Stimulated activated naive CD4-positive, alpha-beta T cell treated with Interleukin-2 at 50 U/mL for 16 hours (primary cell): ENCODE measurements at places on chromosomes 3 and 15.

DNA sequence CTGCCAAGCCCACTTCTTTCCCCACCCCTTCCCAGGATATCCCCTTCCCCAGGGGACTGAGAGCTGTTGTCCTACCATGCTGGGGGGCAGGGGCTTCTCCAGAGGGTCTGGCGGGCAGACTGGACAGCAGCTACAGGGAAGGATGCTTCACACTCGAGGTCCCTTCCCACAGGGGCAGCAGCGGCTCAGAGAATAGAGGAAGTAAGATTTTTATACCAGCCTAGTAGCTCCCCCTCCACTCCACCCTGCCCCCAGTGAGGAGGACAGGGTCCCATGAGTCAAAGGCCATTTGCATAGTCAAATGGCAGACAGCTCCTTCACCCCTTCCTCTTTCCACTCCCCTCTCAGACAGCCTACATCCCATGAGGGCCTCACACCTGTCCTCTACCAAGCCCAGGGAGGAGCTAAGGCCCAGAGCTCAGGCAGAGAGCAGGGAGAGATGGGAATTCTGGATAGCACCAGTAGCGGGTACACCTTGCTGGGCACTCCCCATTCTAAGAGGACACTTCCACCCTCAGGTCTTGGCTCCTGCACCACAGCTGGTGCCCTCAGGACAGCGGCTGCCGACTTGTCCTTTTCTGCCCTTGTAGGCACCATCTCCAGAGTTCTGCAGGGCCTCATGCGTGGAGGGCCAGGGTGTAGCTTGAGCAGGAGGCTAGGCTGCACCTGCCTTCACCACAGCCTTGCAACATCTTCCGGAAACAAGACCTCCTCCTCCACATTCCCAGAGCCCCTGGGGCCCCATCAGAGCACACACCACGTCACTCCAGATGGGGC is at the start of gene TLR9:
Gene TLR9 (minus strand): TSS at position 194 of the 777 bp plus-strand sequence. CDS start 116 bp downstream, at position 78.
- no peak for DNase-seq

- no peak for DNase-seq
Observed at GRCh38 chr15:74264081-74264501, 28.0 kb downstream of the CCDC33 start.

DNA sequence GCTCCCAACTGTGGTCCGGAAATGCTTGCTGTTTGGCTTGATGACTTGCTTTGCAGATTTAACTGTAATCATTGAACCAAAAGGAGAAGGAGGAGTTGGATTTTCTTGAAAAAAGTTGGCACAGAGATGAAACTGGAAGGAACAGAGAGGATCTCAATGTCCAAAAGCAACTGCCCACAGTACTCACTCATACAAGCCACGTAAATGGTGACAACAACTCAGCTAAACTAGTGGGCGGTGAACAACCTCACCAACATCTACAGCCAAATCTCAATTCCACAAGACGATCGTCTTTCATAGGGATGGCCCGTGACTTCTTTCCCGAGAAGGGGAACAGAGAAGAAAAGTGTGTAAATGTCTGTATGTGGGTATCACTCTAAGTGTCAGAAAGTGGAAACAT is 48.1 kb downstream of the MYO5C start:
- DNase-seq: no peak

- DNase-seq: no peak
Observed at GRCh38 chr3:77084511-77084910, 44.6 kb downstream of the ROBO2 start.

GRCh38 chr3:72535772-72536171 is 312.5 kb downstream of the SHQ1 start:
- no peak for DNase-seq

- no peak for DNase-seq
Observed at GRCh38 chr3:46733026-46733800, 15.5 kb upstream of the PRSS50 start.

DNA sequence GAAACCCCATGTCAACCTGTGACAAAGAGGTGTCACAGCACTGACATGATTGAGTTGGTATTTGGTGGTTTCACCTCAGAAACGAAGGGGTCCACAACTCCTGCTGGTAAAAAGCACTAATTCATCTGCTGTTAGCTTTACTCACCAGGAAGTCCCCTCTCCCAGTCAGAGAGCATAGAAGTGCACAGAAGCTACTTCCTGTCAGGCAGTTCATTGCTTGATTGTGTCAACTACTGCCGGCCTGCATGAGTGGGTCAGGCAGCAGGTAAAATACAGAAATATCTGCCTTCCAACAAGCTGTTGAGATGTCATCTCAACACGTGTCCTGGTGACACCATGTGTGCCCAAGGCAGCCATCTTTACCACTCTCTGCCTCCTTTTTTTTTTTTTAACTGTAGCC is 596.6 kb upstream of the NR2F2 start:
- DNase-seq: no peak

DNA sequence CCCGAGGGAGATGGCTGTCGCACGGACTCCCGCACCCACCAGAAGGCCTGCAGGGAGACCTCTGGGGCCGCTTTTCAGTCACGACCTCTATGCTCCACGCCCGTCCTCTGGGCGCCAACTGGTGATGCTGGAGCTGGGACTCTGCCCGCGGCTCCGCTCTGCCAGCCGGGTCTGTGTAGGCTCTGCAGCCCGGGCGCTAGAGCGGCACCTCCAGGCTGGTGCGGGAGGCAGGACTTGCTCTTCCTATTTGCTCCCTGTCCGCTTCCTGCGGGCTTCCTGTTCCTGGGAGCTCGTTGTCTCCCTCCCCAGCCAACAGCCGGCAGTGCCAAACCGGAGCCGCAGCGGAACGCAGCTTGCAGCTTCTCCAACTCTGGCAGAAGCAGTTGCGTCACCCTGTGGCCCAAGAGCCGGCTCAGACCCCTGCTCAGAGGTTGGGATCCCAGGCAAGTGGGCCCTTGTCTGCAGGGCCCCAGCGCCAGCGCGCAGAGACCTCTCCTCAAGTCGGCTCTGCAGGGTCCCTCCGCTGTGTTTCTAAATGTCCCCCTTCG is 285.9 kb downstream of the XXYLT1 start:
- DNase-seq: no peak

DNA sequence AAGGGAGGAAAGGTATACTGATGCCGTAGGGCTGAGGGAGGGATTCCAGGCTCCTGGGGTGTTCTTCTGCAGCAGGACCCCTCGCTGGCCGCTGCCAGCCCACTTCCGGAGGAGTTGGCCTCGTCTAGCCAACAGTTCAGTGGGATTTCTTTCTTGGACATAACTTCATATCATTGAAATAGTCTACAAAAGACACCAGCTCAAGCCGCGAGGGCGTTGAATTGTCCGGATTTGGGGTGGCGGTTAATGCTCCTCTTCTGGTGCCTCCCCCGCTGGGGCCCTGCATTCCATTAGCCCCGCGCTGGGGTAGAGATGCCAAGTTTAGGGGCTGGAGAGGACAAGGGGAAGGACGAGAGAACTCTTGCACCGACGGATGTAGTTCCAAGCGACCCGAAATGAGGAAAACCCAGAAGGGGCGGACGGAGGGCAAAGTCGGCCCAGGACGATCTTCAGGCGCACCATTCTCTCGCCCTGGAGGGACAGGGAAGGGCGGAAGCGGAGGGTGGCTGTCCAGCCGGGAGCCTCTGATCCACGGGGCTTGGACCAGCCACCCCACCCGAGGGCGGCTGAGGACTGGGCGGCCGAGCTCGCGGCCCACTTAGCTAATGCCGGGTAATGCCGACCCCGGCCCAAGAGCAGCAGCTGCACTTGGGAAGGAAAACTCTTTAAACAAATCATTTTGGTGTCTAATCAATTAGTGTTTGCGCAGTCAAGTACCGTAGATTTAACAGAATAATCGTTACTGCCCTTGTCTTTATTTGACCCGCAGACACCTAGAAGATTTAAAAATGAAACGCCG is 4.7 kb upstream of the ONECUT1 start:
- no peak for DNase-seq

DNA sequence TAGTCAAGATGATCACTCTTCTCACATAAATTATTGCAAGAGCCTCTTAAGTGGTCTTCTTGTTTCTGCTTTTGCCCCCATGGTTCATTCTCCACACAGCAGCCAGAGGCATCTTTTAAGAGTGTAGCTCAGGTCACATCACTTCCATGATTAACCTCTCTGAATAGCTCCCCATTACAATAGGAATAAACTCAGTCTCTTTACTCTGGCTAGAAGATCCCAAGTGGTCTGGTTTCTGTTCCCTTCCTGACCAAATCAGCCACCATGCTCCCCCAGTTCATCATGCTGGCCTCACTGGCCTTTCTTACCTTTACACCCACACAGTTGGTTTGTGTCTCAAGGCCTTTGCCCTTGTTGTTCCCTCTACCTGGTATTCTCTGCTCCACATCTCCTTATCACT is 8.2 kb downstream of the HHATL start:
- no peak for DNase-seq

DNA sequence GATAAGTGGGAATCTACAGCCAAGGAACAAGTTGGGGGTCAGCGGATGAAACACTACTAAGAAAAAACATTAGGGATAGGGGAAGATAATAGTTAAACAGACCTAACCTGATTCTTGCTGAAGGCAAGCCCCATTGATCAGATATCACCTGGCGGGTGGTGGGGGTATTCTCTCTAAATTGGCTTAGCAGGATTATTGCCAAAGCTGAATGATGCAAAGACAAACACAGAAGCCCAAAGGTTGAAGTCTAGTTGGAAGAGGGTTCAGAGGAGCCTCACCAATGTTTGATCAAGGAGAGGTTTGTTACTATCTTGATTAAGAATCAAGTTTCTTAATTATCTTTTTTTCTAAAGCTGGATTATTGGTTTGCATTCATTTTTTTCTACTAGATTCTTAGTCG is 371.9 kb upstream of the CNTN4 start:
- no peak for DNase-seq

DNA sequence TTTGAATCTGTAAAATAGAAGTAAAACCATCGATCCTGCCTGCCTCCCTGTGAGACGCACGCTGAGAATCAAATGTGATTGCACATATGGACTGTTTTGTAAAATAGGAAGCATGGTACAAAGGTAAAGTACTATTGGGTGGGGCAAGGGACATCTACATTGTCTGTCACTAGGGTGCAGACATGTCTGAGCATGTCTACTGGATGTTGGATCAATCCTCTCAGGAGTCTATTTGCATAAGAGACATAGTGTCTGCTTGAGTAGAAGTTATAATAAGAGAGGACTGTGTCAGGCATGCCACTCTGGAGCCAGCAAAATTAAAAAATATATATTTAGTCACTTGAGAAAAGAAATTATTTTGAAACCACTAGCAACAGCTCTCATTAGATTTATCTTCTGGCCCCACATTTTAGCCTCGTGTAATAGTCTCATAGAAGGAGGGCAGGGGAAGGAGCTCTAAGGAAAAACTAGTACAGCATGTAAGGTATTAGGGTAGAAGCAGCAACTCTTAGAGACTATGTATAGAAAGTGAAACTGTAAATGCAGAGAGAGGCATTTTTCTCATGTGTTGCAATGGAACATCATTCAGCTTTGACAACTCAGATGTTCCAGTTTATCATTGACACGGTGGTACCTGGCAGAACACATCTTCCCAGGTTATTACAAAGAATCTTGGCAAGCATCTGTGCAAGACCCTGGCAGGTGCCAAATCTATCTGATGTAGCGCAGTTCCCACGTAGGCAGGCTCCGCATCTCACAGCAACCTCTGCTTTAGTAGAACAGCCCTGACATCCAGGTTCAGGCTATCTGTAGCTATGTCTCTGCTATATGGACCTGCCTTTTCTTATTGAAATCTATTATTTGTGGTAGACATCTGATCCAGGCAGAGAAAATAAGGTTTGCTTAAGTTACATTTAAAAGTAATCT is 85.2 kb upstream of the CHL1 start:
- no peak for DNase-seq

DNA sequence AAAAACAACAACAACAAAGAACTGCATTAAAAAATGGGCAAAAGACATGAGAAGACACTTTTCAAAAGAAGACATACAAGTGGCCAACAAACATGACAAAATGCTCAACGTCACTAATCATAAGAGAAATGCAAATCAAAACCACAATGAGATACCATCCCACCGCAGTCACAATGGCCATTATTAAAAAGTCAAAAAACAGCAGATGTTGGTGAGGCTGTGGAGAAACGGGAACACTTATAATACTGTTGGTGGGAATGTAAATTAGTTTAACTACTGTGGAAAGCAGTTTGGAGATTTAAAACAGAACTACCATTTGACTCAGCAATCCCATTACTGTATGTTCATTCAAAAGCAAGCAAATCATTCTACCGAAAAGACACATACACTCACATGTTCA is 15.1 kb downstream of the EIF1B start:
- no peak for DNase-seq

DNA sequence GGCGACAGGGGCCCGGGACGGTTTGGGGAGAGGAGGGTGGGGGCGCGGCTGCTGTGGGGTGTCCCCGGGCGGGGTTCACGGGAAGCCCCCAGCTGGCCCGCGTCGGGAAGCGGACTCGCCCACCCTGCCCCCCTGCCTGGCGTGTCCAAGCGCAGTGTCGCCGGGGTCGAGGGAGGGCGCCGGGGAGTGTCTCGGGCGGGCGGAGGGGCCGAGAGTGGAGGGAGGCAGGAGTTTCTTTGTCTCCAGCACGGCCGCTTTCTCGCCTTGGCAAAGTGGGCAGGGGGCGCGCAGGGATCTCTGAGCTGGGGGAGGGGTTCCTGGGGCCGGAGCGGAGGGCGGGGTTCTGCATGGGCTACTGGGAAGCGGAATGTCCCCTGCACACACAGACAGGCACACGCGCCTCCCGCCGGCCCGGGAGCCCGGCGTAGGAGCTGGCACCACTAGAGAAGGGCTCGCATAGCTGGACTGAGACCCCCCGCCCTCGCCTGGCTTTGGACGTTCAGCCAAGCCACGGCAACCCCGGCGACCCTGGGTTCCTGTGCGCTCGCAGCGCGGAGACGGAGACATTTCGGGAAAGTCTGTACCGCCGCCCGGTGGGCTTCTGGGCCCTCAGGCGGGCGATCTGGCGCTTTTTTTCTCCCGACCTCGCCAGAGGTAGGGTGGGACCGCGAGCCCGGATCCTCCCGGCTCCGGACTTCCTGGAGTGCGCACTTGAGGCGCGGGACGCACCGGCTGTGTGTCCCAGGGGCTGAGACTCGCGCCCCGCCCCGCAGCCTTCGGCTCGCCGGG is 822 bp downstream of the ST8SIA2 start:
- no peak for DNase-seq

- no peak for DNase-seq
Observed at GRCh38 chr3:123862152-123862551, 22.0 kb downstream of the MYLK start.

GRCh38 chr3:176787506-176787905 is 409.8 kb downstream of the TBL1XR1 start:
- no peak for DNase-seq

DNA sequence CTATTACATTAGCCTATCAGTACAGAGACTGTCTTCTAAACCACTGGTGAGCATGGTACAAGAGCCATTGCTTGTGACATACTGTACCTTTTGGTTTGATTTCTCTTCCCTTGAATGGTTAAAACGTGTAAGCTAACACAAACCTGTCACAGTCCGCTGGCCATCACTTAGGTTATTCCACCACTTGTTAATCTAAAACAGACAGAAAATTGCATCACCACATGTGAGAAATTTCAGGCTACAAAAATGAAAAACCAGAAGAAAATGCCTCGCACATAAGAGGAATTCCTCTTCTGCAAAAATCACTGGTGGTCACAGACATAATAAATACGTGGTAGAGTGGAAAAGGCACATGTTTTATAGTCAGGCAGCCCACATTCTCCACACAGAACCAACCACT is 22.1 kb downstream of the PARL start:
- DNase-seq: no peak
